ENCODE measurements at places on chromosomes 4 and X.

GRCh38 chr4:35538807-35539206, 705.5 kb downstream of the ARAP2 start:
- DNase-seq, result no peak

DNA sequence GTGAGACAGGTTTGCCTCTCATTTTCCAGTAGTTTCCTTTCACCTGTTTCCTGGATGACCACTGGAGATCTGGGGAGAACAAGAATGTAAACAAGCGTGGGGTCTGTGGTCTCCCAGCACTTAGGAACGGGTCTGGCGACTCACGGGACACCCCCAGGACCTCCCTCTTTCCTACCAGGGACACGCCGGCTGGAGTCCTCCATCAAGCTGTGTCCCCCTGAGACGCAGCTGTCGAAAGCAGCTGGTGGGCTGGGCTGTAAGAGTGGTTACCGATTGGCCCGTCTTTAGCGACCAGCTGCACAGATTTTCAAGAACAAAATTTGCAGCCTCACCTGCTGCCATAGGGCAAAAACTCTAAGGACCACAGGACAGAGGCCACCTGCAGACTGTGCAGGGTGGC, 11.9 kb downstream of the LRPAP1 start:
- DNase-seq, result no peak

DNA sequence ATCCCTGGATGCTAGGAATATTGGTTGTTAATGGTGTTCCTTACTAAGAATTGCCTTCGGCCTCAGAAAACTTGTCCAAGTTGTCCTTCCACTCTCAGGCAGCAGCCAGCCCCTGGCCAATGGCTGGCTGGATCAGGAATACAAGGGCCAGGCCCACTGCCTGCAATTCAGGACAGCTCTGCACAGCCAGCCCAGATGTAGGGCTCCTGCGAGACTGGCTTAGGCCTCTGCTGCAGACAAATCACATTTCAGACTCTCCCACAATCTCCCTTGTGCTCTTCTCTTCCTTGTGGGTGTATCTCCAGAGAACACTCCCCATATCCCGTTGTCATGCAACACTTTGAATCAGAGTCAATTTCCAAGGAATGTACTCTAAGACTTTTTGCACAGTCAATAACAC, 747.6 kb upstream of the FTHL17 start:
- DNase-seq, result no peak

GRCh38 chrX:103170216-103170615, 44.7 kb upstream of the BEX4 start:
- no peak for DNase-seq

DNA sequence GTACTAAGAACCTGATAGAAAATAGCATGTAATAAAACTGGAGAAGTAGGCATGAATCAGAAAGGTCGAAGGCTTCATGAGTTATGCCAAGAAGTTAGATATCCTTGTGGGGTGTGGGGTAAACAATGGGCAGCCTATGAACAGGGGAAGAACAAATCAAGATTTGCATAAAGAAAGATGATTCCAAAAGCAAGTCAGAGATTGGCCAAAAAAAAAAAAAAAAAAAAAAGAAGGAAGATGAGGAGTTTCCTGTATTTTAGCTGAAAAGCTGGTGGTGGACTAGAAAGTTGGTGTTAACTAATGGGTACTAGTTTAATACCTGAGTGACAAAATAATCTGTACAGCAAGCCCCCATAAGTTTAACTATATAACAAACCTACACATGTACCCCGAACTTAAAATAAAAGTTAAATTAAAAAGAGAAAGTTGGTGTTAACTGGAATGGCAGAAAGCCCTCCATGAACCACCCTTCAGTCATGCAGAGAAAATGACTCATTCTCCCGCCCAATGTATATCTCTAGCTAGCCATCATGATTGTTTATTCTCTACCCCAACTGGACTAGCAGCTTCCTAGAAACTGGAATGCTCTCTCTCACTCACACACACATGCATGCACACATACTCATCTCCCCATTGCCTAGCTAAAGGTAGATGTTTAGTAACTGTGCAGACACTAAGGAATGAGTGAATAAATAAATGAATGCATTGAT, 41.7 kb downstream of the ATP11C start:
- peak; percentile 21 for DNase-seq

DNA sequence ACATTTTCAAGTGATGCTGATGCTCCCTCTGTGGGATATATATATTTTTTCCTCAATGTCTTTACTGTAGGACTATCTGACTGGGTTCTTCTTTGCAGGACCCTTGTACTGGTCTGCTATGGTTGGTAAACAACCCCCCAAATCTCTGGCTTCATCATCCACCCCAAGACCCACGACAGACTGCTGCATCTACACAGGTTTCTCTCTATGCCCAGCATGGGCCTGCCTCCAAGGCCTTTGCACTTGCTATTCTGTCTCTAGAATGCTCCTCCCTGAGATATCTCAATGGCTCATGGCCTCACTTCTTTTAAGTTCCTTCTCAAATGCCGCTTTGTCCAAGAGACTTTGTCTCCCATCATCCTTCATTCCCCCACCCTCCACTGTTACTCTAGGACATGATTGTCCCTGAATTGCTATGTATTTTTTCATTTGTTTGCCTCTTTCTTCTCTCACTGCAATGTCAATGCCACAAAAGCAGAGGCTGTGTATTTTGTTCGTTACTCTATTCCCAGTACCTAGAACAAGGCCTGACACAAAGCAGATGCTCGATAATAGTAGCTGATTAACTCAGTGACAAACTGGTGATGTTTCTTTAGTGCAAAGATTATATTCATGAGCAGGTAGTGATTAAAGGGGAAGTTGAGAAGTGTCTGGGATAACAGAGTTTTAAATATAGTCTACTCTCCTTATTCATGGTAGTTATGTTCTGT, 6.6 kb downstream of the EVC start:
- no peak for DNase-seq

- DNase-seq, result no peak
Observed at GRCh38 chrX:153445856-153446635, at the start of gene TREX2. TSS of gene TREX2 (minus strand) at chrX:153446056. CDS start at chrX:153445430, 626 bp downstream.

GRCh38 chr4:112083587-112084347, 61.5 kb upstream of the FAM241A start:
- DNase-seq, result no peak

GRCh38 chrX:123959281-123960063, 2.0 kb upstream of the STAG2 start:
- no peak for DNase-seq

- DNase-seq, result no peak
Observed at GRCh38 chr4:8115916-8116315, 42.7 kb downstream of the ABLIM2 start.

DNA sequence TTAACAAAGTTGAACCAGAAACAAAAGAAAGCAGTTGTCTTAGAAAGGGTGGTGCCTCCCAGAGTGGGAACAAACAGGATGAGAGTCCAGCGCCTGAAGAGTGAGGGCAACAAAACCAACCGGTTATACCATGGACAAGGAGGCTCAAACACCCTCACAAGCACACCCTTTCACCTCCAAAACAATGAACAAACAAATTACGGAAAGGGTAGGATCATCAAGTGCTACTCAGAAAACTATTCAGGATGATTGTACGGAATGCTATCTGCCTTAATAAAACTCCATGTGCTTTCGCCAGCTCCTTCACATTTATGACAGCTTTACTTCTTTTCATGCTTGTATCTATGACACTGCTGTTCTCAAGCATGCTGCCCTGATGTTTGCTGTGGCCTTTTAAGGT, 26.8 kb downstream of the SLC39A8 start:
- no peak for DNase-seq

- peak; percentile 55 for DNase-seq
Observed at GRCh38 chr4:15253349-15253748, 174.5 kb upstream of the C1QTNF7 start.

DNA sequence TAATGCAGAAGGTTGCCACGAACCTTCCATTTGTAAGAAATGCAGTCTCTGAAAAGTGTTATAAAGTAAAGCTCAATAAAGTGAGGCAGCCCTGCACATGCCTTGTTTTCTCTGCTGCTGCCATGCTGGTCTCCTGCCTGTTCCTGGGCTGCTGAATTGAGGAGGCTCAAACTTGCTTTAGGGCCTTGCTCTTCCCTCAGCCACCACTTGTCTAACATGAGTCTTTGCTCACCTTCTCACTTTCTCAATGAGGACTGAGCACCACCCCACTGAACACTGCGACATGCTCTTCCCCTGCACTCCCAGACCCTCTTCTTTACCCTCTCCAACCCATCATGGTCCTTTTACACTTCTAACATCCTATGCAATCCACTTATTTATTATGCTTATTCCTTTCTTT, 25.2 kb upstream of the MFAP3L start:
- no peak for DNase-seq

DNA sequence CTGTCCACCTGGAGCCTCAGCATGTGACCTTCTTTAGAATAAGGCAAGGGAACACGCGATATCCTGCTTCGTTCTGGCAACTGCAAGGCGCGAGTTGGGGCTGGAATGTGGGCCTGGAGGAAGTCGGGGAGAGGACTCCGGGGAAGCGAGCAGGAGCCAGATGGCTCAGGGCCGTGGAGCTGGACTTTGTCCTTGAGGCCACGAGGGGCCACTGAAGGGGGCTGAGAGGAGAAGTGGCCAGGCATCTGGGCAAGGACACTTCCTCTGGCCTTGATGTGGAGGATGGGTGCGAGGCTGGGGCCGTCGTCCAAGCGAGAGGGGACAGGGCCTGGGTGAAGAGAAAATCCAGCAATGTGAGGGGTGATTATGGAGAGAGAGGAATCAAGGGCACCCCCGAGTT, 12.2 kb upstream of the DUSP9 start:
- DNase-seq, result no peak

- peak; percentile 75 for DNase-seq
Observed at GRCh38 chrX:118839334-118839958, 15.8 kb downstream of the ZCCHC12 start.

- no peak for DNase-seq
Observed at GRCh38 chr4:128859887-128860677, 50.6 kb downstream of the JADE1 start.

GRCh38 chr4:996030-996996, 3.1 kb upstream of the SLC26A1 start:
- DNase-seq, result no peak

- no peak for DNase-seq
Observed at GRCh38 chrX:153462291-153462690, 8.1 kb downstream of the HAUS7 start.

DNA sequence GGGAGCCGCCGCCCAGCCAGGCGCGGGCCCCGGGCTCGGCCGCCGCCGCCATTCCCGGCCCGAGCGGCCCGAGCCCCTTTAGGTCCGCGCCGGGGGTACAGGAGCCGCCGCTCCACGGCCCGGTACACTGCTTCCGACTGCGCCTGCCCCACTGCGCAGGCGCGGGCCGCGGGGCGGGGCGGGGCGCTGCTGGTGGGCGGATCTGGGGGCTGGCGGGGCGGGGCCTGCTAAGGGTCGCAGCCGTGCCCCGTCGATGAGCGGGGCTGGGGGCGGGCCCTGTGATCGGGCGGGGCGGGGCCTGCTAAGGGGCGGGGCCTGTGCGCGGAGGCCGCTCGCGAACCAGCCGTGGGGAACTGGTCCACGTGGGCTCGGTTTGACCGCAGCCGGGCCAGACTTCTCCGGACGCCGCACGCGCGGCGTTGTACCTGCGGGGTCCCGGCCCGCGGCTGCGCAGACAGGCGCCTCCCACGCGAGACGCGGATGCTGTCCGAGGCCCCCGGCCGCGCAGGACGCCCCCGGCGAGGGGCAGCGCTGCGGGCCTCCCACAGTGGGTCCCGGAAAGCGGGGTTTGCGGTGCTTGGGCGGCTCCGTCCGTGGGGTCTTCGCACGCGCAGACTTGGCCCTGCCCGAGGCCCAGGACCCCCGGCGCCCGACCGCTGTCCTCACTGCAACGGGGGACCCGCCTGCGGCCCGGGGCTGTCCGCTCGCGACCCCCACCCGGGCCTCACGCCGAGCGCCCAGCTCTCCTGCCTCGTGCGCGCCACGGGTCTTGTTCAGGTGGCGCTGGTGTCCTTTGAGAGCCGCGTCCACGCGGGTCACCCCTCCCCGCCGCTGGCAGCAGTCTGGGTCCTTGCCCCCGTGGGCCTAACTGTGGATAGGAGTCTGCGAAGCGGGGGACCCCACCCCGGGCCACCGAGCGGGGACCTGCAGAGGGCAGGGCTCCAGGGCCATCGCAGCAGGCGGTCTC, at the start of gene DGKQ:
TSS of gene DGKQ (minus strand) at position 139 of the 967 bp plus-strand sequence. CDS start at position 52, 87 bp downstream.
- peak; percentile 94 for DNase-seq

- DNase-seq, result no peak
Observed at GRCh38 chr4:1898681-1899080, 27.5 kb downstream of the NSD2 start.

DNA sequence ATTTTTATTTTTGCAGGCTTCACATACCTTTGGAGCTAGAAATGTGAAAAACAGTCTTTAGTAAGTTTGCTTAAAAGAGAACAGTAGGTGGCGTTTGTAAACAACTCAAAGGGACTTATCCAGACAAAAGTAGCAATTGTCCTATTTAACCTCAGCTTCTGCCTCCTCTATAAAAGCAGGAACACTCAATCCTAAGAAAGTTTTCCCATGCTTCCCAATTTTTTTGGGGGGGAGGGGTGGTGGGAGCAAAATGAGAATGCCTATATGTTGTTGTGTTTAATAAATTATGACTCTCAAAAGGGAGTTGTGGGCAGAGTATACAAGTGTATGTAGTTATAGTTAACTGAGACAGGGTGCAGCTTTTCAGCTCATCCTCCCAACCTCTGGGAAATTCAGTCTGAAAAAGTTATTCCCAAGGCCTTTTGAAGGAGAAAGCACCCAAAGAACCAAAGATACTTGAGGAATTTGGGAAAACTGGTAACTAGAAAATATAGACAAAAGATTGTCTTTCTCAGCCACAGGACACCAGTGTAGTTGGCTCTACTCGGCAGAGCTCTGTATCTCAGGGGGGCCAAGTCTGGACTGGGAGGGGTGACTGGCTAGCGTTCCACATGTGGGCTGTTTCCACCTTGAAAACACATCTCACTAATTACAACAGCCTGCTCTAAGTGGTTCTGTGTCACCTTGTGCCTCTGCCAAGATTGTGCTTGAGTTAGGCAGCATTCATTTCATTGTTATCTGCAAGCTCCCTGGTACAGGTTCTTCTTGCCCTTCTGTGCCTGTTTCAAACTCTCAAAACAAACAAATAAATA, 2.8 kb downstream of the SFRP2 start:
- DNase-seq, result peak; percentile 27

GRCh38 chr4:12146339-12146738, 717.6 kb upstream of the HS3ST1 start:
- no peak for DNase-seq

- DNase-seq, result no peak
Observed at GRCh38 chrX:10965174-10965798, 145.8 kb upstream of the HCCS start.

- peak; percentile 61 for DNase-seq
Observed at GRCh38 chr4:180448306-180448705, 1794.9 kb upstream of the TENM3 start.

- DNase-seq, result no peak
Observed at GRCh38 chr4:169174247-169174646, 96.5 kb downstream of the SH3RF1 start.

- DNase-seq, result no peak
Observed at GRCh38 chr4:60455380-60455779, 744.7 kb upstream of the ADGRL3 start.

- no peak for DNase-seq
Observed at GRCh38 chr4:79851625-79852304, 221.3 kb downstream of the ANTXR2 start.

DNA sequence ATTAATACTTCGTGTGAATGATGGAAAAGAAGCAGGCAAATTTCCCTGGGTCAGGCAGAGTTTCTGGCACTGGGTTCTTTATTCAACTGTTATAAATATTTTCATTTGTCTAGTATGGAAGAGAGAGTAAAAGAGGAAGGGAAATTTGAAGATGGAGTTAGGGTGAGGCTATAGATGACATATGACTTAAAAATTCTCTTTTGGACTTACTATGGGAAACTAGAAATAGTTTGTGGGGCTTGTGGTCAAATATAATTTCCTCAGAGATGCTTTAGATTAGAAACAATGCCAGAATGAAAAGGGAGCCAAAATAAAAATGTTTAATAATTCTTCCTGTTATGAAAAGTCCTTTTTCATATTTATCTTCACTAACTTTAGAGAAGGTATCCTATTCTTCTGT, 103.2 kb downstream of the GC start:
- no peak for DNase-seq

Data from inflammatory macrophage treated with lipopolysaccharide for 1 hour (primary cell).